ENCODE measurements at places on chromosomes 12 and 14. TPM values are rescaled to one million over a fixed set of nuclear protein-coding genes. Genes with fewer than 3 reads are reported as not detected.
A peak's percentile ranks its signal among the peaks of the same experiment; 100 is the strongest.

GRCh38 chr12:3594966-3595365 is 104.0 kb downstream of the PRMT8 start:
- DNase-seq = no peak

BCAT1 gene
- total RNA-seq = 17.6 TPM

SALL2 gene
- total RNA-seq = 4.8 TPM

DNA sequence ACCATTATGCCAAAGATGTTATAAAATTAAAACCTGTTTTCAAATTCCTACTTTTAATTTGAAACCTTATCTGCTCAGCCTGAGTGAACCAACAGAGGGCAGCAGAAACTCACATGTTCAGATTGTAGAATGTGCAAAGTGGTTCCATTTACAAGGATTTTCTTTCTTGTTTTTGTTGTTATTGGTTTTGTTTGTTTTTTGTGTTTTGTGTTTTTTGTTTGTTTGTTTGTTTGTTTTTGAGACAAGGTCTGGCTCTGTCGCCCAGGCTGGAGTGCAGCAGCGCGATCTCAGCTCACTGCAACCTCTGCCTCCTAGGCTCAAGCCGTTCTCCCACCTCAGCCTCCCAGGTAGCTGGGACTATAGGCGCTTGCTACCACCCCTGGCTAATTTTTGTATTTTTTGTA is 22.8 kb upstream of the GARIN2 start:
- peak; percentile 35 for DNase-seq

FSCB gene
- not detected for total RNA-seq

TSHR gene
- not detected for total RNA-seq

DNA sequence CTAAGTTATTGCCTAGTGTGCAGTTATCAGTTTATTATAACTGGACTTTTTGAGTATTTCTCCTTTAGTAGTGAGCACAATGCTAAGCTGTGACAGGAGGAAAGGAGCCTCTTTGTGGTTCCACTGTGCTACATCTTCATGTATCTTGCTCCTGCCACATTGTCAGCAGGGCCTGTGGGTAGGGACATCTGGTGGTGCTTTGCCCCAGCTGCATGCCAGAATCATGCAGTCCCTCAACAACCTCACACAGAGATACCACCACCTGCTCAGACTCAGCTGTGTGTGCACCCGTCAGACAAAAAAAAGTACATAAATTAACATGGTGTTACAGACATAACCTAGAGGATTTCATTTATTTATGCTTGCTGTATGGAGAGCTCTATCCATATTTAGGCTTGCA is 51.1 kb downstream of the MIS18BP1 start:
- DNase-seq = peak; percentile 43

DNA sequence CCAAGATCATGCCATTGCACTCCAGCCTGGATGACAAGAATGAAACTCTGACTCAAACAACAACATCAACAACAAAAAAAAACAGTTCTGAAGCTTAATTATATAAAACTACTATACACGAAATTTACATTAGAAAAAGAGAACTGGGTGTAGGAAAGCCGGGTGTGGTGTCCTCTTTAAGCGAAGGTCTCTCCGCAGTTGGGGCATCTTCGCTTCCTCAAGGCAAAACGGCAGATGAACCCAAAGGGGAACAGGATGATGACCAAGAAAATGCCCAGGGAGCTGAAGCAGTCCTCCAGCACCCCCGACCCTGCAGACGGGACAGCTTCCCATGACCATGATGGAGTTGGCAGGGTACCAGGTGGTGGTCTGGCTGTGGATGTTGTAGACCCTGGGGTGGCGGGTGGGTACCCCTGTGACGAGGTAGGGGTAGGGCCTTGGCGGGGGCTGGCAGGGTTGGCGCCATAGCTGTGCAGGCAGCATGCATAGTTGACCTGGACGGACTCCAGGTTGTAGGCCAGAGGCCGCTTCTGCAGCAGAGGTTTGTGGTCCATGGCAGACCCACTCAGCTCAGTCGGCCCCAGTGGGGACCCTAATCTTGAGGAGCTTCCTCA is 18.2 kb upstream of the BCAT1 start:
- no peak for DNase-seq

Measured in activated CD4-positive, alpha-beta memory T cell treated with anti-CD3 and anti-CD28 coated beads for 36 hours (primary cell).